ENCODE measurements at places on chromosomes 7 and 10. TPM values are rescaled to one million over a fixed set of nuclear protein-coding genes. Genes with fewer than 3 reads are reported as not detected.

The CXCL12 gene
- 16.5 TPM for total RNA-seq

The PVRIG gene
- not detected for total RNA-seq

The GPC2 gene
- total RNA-seq: not detected

The LRRTM3 gene
- total RNA-seq: not detected

The SPDYE6 gene
- not detected for total RNA-seq

The SFRP4 gene
- total RNA-seq: 16.3 TPM

- no peak for DNase-seq
Measured at GRCh38 chr7:76282344-76283253, 19.9 kb upstream of the HSPB1 start.

DNA sequence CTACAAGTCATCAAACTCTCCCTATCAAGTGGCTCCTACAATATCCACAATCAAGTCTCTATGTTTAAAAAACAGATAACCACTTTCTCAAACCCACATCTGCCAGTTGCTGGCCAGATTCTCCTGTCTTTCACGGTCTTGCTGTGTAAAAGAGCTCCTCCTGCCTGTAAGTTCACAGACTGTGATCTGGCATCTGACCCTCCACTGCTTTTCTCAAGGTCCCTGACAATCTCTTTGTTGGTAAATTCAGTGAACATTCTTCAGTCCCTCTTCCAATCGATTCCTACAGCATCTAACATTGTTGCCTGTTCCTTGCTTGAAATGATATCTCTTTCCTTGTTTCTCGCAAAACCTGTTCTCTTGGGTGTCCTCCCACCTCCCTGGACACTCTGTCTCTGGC is 18.5 kb upstream of the LMOD2 start:
- DNase-seq: no peak

- peak; percentile 27 for DNase-seq
Measured at GRCh38 chr10:12937527-12937926, 64.0 kb downstream of the CCDC3 start.

DNA sequence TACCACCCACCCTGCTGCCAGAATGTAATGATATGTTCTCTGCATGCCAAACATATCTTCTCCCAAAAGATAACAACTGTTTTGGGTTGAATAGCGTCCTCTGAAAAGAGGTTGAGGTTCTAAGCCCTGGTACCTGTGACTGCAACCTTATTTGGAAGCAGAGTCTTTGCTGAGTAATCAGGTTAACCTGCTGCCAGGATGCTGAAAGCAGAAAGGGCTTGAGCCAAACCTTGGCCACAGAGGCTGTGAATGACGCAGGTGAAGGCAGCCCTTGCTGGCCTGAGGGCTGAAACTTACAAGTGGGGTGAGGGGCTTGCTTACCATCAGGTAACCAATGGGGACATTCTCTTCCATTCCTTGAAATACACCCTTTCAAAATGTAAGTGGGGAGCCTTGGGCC is 151.8 kb upstream of the RHEB start:
- no peak for DNase-seq

DNA sequence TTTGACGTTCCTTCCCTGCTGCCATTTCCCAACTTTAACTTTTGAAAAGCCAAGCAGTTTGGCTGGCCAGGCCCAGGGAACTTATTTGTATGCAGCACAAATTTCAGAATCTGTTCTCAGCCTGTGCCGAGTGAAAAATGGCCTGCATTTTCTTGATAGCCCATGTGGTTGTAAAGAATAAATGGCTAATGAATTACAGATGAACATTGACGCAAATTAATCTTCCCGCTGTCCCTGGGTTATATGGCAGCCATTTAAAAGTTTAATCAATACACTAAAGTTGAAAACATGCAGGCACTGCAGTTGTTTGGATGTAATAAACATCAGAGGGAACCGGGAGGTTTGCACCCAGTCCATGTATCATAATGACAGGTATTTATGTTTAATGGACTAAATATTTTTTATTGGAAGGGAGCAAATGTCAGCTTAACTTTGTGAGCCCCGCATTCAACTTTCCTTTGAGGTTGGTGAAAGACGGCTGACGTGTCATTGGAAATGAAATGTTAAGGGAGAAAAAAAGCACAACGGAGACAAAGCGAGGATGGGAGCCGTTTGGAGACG is 1092.4 kb downstream of the LRMDA start:
- DNase-seq: no peak

- DNase-seq: no peak
Measured at GRCh38 chr10:19845503-19846368, 29.5 kb downstream of the PLXDC2 start.

GRCh38 chr7:141227454-141227853 is 153.6 kb downstream of the TMEM178B start:
- no peak for DNase-seq
